ENCODE measurements at places on chromosomes 2 and 18.
A peak's percentile ranks its signal among the peaks of the same experiment; 100 is the strongest.

GRCh38 chr2:239157269-239157668, 243.6 kb downstream of the HDAC4 start:
- DNase-seq = no peak

- no peak for DNase-seq
Measured at GRCh38 chr2:46490521-46491141, 11.3 kb downstream of the TMEM247 start.

DNA sequence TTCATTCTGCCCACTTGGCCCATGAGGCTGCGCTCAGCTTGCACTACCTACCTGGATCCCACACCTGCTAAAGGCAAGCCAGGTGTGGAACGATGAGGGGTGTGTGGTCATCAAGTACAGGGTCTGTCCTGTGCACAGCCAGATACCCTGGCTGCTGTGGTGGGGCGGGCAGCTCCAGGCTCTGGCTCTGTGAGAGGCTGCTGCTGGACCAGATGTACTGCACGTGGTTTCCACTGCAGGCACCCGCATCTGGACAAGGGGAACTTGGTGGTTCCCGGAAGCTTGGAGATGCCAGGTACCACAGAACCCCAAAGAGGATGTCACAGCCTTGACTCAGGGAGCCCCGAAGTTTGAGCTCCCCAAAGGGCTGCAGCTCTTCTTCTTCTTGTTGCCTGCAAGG, 68.1 kb upstream of the ZNF804A start:
- DNase-seq = no peak

GRCh38 chr2:141534666-141535362, 596.0 kb downstream of the LRP1B start:
- no peak for DNase-seq

- no peak for DNase-seq
Measured at GRCh38 chr18:46629361-46629760, 27.7 kb downstream of the LOXHD1 start.

GRCh38 chr2:54858021-54858681, 134.7 kb downstream of the EML6 start:
- no peak for DNase-seq

GRCh38 chr2:176454893-176455815, 185.9 kb downstream of the MTX2 start:
- peak; percentile 43 for DNase-seq

- DNase-seq = no peak
Measured at GRCh38 chr2:18455236-18455862, 105.1 kb downstream of the RDH14 start.

- DNase-seq = no peak
Measured at GRCh38 chr18:76483780-76484179, 11.3 kb downstream of the ZNF516 start.

- no peak for DNase-seq
Measured at GRCh38 chr2:178498137-178498536, 17.9 kb downstream of the PLEKHA3 start.

DNA sequence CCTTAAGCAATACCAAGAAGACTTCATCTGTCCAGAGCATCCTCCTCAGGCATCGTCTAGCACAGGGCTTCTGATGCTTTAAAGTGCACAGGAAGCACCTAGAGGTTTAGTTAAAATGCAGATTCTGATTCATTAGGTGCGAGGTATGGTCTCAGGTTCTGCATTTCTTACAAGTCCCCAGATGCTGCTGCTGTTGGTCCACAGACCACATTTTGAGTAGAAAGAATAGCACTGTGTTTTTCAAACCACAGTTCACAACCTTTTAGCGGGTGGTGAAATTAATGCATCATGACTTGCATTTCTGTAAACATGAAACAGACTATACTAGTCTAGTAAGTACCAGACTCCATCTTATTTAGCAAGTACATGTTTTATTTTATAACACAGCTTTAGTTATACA, 134.6 kb downstream of the TMEFF2 start:
- DNase-seq = no peak

DNA sequence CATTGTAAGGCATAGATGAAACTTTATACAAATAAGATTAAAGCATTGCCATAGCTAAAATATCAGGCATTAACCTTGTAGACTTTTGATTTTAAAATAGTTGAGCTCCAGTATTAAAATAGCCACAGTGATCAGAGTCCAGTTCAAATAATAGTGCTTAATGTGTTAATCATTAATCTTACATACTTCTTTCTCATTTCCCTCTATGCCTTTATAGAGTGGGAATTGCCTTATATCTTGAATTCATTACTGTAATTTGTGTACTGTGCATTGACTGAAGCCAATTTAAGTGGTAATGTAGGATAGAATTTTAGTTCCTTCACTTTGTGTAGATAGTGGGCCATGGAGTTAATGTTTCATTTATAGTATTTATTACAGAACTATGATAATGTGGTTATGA, 549.2 kb upstream of the VWC2L start:
- DNase-seq = no peak

DNA sequence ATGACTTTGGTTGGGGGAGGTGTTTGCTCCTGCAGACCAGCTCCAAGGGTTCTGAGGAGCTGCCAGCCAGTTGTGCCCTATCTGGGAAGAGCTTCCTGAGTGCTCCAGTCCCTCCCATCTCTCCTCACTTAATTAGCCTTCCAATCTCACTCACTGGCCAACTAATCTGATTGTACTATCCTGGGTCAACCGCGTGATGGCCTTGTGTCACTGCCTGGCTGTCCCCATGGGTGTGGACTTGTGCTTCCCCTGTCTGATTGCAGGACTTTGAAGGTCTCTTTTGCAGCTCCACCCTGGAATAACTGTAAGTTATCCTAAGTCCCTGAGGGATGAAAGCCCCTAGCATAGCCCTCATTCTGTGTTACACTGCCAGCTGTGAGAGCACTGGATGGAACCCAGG, 65.0 kb downstream of the SLC4A5 start:
- DNase-seq = no peak

DNA sequence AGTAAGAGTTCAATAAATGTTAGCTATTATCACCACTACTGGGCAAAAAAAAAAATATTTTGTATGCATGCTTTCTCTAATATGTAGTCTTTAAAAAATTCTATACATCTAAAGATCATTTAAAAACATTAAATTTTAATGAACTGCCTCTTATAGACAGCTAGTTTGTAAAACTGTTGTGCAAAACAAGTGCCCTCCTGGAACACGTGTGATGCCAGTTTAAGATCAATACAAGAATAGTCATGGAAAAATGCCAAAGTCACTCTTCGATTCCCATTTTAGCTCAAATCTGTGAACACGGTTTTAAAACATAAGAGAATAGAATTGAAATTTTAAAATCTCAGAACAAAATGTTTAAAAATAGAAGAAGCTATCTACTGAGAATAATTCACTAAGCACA, 242.5 kb upstream of the SMAD7 start:
- no peak for DNase-seq

DNA sequence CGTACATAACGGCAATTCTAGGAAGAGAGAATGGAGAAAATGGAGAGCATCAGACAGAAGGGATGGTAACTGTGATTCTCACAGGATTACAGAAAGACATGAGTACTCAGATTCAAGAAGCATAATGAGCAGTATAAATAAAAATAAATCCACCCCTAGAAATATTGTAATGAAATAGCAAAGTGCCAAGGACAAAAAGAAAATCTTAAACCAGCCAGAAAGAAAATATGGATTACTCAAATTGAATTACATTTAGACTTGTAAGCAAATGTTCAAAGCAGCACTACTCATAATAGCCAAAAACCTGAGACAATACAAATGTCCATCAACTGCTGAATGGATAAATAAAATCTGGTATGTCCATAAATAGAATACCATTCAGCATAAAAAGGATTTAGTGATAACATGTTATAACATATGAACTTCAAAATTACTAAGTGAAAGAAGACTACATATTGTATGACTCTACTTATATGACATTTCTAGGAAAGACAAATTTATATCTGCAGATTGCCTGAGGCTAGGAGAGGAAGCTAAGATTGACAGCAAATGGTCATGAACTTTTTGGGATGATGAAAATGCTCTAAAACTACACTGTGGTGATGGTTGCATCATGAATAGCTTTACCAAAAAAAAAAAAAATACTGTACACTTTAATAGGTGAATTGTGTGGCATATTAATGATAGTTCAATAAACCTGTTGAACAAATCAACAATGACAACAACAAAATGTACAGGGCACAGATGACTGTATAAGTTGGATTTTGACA, 63.4 kb upstream of the SPTBN1 start:
- DNase-seq = no peak

DNA sequence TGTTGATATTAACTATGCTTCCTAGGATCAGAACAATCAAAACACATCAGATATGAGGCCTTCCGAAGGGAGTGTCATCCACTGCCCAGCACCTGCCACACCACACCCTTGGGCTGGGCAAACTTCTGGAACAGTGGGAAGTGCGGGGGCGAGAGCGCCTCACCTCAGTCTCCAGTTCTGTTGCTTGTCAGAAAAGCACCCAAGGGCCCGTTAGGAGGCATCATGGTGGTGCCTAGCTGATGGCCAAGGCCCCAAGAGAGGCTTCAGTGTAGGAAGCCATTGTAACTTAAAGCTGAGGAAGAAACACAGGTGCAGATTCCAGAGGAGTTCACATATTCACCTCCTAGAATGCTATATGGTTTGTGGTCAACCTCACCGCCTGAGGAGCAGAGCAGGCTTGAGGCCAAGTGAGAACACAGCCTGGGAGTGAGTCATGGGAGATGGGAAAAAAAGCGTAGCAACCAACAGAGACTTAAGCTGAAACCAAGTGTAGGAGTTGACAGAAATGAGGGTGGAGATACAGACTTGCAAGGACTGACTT, 85.1 kb upstream of the ATL2 start:
- no peak for DNase-seq

DNA sequence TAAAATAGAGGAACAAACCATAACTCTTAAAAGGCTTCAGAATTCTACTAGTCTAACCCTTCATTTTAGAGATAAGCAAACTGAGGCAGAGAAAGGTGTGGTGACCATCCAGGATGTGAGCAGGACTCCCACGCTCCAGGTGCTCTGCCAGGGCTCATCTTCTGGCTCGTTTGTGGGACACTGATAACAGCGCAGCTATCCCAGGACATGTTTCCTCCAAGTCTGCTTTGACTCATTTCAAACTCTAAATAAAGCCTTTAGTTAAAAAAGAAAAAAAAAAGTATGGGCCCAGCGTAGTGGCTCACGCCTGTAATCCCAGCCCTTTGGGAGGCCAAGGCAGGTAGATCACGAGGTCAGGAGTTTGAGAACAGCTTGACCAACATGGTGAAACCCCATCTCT, 28.4 kb downstream of the CNRIP1 start:
- no peak for DNase-seq

- peak; percentile 21 for DNase-seq
Measured at GRCh38 chr2:100812116-100812515, 7.8 kb upstream of the NPAS2 start.

- no peak for DNase-seq
Measured at GRCh38 chr2:65062843-65063825, 6.9 kb downstream of the CEP68 start.

DNA sequence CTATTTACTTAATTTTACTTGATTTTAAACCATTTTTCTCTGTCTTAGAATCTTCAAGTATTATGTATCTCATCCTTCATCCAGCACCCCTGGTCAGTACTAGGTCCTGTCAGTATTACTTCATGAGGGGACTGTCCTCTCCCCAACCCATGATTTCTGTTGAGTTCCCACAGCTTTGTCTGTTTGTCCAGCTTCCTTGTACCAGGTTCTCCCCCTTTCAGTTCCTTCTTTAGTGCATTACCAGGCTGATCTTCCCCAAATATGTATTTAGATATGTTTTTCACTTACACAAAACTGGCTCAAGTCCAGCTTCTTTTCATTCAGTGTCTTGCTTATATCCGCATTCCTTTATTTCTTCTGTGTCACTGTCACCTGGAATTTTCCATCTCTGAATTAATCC, 13.8 kb upstream of the TTC27 start:
- no peak for DNase-seq

- DNase-seq = no peak
Measured at GRCh38 chr2:59744436-59744835, 809.0 kb downstream of the BCL11A start.

DNA sequence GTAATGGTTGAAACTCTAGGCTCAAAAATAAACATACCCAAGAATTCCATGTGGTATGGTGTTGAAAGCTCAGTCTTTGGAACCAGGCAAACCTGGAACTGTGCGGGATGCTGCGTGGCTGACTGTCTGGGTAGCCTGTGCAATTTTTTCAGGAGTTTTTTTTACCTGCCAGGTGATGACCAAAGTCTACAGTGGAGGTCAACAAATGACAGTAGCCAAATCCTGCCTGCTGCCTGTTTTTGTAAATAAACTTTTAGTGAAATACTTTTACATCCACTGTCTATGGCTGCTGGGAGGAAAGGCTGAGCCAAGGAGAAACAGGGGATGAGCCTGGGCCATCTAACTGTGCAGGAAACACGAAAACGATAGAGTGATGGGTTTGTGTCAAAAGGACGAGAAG, 240.6 kb downstream of the PIEZO2 start:
- no peak for DNase-seq

DNA sequence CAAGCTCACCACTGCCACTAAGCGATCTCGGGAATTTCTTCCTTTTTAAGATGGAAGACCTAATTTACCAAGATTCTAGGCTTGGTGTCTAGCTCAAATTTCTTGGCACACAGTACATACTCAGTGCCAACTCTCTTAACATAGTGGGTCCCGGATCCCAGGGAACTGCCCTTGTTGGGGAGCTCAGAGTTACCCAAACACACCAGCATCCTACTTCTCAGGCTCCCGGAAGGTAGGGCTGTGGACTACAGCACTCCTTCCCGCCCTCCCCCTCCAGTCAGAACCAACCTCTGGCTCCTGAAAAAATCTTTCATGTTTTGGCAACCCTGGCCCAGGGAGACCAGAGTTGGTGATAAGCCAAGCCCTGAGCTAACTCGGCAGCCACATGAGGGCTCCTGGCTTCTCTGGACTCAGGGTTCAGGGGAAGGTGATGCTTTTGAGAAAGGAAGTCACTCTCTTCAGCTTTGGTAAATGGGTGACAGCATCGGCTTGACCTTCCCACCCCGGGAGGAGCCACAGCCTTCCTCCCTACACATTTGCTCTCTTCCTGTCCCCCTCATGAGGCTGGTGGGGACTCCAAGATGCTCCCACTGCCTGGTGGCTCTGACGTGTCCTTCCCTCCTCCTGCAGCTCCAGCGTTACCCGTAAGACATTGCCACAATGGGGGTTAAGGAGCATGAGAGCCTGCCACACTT, 8.8 kb downstream of the ODC1 start:
- DNase-seq = no peak

GRCh38 chr2:156333274-156333950, 891 bp upstream of the NR4A2 start:
- DNase-seq = peak; percentile 61

DNA sequence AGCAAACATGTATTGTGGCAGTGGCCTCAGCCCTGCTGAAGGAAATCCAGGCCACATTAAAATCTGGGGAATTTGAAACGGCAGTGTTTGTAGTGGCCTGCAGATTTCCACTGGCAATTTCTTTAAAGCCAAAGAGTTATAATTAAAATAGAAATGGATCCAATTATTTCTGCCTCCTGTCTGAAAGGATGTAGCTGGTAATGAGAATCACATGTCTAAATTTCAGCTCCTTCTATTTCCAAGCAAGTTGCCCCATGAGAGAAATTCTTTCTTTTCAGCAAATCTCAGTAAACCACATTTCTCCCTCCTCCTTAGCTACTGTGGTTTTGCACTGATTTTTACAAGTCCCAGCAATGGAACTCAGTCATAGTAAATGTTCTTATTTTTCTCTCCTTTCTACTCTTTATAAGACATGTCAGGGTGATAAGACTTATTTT, 55.4 kb upstream of the ZNF396 start:
- no peak for DNase-seq

All from CD4-positive, alpha-beta T cell treated with Interferon gamma for 1 hour (primary cell).